ENCODE measurements at places on chromosomes 5 and 9. TPM values are rescaled to one million over a fixed set of nuclear protein-coding genes. Genes with fewer than 3 reads are reported as not detected.

Gene EFNA5
- polyA plus RNA-seq = 7.5 TPM

Gene FEM1C
- polyA plus RNA-seq = 7.3 TPM

Gene BTNL3
- not detected for polyA plus RNA-seq

Gene ORM2
- polyA plus RNA-seq = not detected

Gene FCN2
- not detected for polyA plus RNA-seq

Gene ENHO
- 0.44 TPM for polyA plus RNA-seq

Gene CDK9
- polyA plus RNA-seq = 73.8 TPM

Measured in mammary epithelial cell (primary cell).